ENCODE measurements at places on chromosomes 12 and 14.

- DNase-seq: no peak
These were observed 268.8 kb upstream of the BTG1 start for GRCh38 chr12:92414170-92415070.

DNA sequence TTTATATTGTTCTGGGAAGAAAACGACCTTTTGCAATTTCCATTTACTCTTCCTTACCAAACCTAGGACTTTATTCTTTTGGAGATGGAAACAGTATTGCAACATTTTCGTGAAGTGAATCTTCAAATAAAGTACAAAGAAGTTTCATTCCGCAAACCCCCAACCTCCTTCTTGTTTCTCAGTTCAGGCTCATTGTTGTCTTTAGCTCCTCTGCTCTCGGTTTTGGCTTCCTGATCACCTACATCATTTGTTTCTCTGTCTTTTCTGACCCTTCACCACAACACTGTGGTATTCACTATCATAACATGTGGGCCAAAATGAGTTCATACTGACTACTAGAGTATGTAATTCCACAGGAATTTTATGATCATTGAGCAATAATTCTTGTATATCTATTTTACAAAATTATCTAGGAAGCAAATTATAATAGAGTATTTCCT lies 266.8 kb downstream of the ADAMTS20 start:
- DNase-seq: no peak

DNA sequence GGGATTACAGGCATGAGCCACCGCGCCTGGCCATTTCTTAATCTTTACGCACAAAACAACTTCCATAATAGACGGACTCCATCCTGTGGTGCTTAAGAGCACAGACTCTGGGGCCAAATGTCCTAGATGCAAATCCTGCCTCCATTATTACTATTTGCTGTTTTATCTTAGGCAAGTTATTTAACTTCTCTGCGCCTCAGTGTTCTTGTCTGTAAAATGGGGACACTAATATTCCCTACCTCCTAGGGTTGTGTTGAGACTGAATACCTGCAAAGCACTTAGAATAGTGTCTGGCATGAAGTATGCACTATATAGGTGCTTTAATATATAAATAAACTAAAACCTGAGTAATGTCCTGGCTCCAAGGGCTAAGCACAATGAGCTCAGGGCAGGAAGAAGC lies 76.4 kb downstream of the CLIP1 start:
- DNase-seq: no peak

- DNase-seq: no peak
These were observed 24.3 kb upstream of the PCNX1 start for GRCh38 chr14:70882776-70883492.

- no peak for DNase-seq
These were observed 530 bp upstream of the NYNRIN start for GRCh38 chr14:24398293-24398652.

DNA sequence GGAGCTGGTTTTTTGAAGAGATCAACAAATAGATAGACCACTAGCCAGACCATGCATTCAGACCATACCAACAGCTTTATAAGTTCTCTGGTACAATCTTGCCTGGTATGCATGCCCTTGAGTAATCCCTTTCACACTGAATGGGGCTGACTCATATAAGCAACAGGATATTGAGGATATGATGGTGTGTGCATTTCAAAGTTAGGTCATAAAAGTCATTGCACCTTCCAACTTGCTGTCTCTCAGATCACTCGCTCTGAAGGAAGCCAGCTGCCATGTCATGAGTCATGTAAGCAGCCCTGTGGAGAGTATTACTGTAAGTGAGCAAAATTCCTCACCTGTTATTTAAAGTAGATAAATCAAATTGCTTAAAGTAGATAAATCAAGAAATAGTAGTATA lies 45.0 kb upstream of the OR6J1 start:
- no peak for DNase-seq

DNA sequence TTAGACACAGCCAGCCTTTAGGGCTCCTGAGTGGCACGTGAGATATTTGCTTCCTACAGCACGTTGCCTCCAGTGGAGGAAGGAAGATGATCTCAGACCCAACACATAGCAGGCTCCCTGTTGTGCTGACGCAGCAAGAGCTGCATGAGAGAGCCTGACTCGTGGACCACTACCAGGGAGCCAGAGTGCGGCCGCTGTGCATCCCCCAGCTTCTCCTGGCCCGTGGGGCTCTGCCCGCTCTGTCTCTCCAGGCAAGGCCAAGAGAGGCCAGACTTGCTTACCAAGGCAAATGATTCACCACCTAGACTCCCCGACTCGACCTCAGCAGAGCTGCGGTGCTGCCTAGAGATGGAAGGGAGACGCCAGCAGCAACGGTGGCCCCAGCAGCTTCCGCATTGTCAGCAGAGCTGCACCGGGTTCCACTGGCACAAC lies 37.5 kb downstream of the MAP3K9 start:
- DNase-seq: no peak

GRCh38 chr12:57527184-57527583 lies 4.6 kb downstream of the MBD6 start:
- no peak for DNase-seq

DNA sequence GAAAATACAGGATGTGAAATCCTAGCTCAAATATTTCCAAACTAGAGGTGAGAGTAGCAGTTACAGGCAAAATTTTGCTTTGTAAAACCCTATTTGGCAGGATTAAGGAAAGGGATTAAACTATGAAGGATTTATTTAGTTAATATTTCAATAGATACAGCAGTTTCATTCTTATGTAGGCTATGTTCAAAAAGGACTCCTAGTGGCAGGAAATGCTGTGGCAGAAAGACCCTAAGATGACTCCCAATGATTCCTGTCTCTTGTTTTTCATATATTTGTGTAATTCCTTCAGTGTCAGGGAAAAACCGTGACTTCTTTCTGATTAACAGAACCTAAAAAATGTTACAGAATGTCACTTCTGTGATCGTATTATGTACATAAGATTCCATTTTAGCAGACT lies 299.5 kb upstream of the RPL10L start:
- no peak for DNase-seq

- DNase-seq: no peak
These were observed 7.0 kb upstream of the RPS26 start for GRCh38 chr12:56034586-56035332.

GRCh38 chr12:4178424-4179170 lies 95.0 kb upstream of the CCND2 start:
- DNase-seq: no peak

- no peak for DNase-seq
These were observed 253.3 kb downstream of the SLC15A4 start for GRCh38 chr12:128570191-128571065.

DNA sequence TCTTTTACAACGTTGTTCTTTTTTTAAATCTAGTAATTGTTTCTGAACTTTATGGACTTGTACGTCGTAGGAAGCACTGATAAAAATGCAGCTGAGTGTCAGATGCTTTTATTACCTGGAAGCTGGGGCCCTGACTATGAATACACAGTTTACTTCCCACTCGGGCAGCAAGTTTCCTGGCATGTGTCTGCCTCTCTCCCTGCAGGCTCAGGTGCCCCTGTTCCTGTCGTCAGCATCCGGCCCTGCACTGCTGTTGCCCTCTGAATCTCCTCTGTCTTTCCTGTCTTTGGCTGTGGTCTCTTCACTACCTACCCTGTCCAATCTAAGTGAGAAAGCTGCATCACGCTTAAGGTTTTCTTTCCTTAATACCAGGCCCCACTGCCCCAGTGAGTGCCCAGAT lies 75.8 kb downstream of the PELI2 start:
- DNase-seq: no peak

DNA sequence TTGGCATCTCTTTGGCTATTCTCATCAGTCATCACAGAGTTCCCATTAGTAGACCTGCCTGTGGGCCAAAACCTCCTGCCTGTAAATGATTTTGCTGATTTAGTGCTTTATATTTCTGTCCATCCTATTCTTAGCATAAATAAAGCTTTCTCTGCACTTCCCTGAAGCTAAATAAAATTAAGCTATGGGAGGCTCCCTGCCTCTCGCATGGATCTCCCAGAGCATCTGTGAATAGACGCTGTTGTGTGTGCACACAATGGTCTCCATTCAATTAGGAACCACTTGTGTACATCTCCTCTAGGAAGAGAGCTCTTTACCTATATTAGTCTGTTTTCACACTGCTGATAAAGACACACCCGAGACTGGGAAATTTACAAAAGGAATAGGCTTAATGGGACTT lies 80.4 kb downstream of the PPFIBP1 start:
- no peak for DNase-seq

DNA sequence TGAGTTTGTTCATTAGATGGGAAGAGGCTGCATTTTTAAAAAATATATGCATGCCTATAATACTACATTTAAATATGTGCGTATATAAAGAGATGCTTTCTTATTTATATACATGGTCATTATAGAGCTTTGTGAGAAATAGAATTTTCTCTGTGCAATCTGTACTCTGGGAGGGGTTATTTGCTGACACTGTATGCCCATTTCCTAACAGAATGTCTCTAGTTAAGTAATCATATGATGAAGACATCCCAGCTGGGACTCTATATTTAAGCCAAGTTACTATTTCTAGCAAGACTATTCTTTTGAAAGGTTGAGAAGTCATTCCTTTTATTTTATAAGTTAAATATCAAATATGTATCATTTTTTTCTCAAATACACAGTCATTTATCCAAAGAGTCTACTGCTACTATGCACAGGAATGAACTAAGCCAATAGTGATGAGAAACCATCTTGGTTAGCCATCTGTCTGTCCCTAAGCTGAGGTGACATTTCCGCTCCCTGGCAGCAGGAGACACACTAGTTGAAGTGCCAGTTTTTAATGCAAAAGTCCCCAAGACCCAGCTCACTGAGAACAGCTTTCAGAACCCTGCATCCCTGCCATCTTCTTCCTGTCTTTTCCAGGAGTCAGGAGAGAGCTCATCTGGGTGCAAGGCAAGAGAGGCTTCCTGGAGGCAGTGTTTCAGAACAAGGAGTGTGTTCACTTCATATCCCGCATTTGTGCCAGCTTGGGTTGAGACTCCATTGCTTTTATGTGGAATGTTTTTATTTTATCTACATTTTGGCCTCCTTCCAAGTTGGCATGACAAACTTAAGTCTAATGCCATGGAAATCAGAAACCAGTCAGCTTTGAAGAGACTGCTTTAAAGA lies 69.5 kb downstream of the TMEM132C start:
- DNase-seq: no peak

DNA sequence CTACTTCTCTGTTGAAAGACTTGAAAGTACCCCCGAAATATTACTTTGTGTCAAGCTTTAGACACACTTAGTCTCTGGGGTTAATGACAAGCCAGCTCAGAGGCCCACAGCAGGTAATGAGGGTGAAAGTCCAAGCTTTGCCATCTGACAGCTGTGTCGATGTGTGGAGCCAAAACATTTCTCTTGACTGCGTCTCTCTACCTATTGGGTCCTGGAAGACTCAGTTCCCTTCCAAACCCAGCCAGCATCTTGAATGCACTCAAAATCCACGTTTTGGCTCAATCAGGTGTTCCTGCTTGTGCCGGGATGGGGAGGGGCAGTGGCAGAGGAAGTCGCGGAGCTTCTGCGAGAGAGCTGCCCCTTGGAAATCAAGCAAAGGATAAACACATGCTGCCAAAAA lies 3.2 kb downstream of the PLXNC1 start:
- no peak for DNase-seq

- no peak for DNase-seq
These were observed 26.8 kb upstream of the BDKRB2 start for GRCh38 chr14:96177766-96178375.

DNA sequence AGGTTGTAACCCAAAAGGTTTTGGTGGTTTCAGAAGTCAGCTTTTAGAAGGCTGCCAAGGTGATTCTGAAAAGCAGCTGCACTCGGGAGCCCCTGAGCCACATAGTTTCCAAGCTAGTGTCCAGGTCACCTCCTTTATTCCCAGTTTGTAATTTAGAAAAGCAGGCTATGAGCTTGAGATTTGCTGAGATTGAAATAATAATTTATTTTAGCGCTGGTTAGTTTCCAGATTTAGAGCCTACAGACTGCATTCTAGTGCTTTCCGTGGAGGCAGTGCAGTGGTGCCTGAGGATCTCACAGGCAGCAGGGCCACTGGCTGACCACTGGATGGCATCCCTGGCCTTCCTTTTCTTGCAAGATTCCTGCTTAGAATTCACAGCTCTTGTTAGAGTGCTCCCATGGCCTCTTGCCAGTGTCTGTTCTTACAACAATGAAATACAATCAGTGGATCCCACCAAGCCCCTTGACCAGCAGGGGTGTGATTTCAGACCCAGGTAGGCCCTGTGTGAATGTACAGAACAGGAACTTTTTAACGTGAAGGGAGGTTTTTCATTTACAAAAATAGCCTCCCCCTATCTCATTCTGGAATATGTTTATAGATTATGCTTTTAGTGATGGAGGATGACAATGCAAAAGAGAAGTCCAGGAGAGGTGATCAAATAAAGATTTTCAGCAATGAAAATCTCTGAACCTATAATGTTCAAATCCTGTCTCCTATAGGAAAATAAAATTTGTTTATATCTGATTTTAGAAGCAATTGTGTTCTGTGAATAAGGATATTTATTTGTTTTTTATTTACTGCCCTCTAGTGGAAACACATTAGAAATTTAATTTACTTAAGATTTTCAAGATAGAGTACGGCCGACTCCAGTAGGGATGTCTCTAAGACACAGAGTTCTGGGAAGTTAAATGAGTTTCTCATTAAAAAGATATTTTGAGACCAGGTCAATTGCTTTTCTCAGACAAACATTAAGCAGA lies 362.1 kb upstream of the STXBP6 start:
- no peak for DNase-seq

- no peak for DNase-seq
These were observed 63.0 kb downstream of the SLC25A47 start for GRCh38 chr14:100386121-100386520.

- DNase-seq: no peak
These were observed 205.1 kb downstream of the TSPAN9 start for GRCh38 chr12:3282384-3282670.

DNA sequence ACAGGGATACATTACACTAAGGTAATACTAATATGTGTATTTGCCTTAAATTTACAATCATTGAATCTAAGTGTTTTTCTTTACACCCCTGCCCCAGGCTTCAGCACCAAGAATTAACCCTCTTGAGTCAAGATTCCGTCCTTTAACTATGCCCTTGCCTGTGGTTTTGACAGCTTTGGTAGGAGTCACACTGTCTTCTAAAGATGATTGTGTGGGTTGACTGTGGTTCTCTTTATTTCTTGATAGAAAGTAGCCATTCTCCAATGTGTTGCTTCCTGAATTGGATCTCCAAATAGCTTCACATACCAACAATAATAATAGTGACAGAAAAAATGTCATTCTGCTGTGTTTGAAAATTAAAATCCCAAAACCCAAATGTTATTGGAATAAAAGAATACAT lies 3.6 kb downstream of the CLEC7A start:
- no peak for DNase-seq

DNA sequence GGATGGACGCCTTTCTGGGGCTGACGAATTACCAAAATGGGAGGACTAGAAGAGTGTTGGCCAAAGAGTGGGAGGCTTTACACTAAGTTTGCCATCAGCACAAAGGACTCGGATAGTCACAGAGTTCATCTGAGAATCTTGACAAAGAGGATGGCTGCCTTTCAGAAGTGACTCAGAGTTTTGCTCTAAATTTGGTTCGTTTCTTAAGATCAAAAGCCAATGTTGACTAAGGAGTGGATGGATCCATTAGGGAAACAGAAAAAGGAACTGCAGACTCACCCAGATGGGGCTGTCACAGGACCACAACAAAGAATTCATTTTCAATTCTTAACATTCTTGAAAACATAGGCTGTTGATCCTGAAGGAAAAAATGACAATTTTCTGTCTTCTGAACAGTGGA lies 81.3 kb upstream of the DUSP6 start:
- DNase-seq: no peak

Data from NCI-H510A (cell line).